Urinary bladder (tissue), 4 donors: ENCODE measurements at places on chromosomes 7 and 10.
A peak's percentile ranks its signal among the peaks of the same experiment; 100 is the strongest.

GRCh38 chr7:78195281-78195680, 396.7 kb downstream of the PHTF2 start:
- DNase-seq = no peak

- no peak for DNase-seq
These were observed 12.2 kb downstream of the LZTS2 start for GRCh38 chr10:101011517-101012423.

DNA sequence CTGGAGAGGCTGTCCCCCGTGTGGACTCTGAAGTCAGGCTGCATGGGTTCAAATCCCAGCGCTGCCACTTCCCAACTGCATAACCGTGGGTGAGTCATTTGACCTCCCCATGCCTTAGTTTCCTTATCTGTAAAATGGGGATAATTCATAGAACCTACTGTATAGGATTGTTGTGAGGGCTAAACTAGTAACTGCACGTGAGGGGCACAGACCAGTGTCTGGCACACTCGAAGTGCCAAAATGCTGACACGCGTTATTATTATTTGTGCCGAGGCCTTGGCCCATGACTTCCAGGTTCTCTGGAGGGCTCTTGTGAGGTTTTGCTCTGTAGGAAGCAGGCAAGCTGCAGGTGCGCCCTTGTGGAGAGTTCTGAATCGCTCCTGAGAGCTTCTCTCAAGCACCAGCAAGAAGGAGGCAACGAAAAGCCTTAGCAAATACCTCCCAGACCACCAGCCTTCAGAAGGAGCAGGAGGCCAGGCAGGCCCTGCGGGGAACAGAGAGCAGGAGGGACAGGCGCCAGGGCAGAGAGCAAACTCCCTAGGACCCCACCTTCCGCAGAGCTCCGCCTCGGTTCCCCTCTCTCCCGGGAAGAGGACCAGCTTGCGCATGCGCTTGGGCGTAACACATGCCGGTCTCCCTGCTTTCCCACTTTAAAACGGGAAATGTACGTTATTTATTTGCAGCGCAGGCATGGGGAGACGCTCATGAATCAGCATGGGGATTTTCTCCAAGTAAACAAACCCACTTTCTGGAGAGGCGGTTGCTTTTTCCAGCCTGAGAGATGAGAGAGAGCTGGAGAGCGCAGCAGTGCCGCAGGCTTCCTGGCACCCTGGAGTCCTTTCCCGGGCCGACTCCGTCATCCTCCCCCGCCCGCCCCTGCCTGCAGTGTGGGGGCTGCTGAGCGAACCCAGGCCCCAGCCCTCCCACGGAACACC, 39.6 kb downstream of the SORCS3 start:
- DNase-seq = peak; percentile 28

GRCh38 chr10:43327171-43327570, 44.3 kb upstream of the FXYD4 start:
- DNase-seq = no peak

DNA sequence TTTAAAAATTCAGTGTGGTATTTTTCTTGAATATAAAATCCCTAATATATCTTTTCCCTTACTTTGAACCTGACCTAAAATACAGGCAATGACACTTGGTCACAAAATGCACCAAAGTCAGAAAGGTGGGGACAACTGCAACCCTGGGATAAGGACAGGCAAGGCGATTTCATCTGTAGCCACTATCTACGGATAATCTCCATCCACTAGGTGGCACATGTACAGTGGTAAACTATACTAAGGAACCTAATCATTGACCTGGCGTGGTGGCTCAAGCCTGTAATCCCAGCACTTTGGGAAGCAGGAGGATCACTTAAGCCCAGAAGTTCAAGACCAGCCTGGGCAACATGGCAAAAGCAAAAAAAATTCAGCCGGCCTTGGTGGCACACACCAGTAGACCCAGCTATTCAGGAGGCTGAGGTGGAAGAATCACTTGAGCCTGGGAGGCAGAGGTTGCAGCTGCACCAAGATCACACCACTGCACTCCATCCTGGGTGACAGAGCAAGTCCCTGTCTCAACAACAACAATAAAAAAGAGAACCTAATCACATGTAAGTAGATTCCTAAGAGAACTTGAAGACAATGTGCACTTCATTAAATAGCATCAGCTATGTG, 98.9 kb downstream of the KMT2C start:
- no peak for DNase-seq

- no peak for DNase-seq
These were observed 112.8 kb downstream of the CDK14 start for GRCh38 chr7:90708841-90709317.

DNA sequence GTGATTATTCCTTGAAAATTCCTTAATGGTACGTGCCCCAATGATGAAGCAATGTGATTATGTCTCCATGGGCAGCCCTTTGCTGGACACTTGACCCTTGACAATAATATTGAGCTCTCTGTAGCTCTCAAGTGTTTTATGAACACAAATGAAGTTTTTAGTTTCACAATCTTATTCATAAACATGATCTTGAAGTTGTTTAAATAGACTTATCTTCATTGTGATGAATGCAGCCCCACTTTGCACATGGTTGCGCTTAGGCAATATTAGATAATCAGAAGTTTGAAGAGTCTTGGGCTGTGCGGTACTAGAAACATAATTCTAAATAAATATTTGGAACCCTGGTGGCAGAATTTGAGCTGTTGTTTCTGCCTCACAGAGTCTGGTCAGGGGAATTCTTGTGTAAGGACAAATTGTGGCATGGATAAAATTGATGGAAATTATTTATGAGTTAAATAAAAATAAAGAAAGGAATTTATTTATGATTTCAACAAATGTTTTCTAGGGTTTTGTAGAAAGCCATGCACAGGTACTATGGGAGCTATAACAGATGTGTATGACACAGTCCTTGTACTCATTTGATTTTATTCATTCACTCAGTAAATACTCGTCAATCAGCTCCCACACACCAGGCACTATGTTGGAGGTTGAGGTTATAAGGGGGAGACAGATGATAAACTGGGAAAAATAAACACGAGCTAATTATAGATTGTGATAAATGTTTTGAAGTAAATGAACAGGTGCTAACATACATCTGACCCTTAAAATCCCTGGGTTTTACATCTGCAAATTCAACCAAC, 217.9 kb downstream of the GALNT17 start:
- no peak for DNase-seq

- DNase-seq = no peak
These were observed 822 bp downstream of the SAMD9L start for GRCh38 chr7:93147363-93147762.

- no peak for DNase-seq
These were observed 20.9 kb downstream of the AKR1D1 start for GRCh38 chr7:138097064-138097741.

GRCh38 chr10:71573562-71574518, 145.7 kb downstream of the C10orf105 start:
- no peak for DNase-seq

- no peak for DNase-seq
These were observed 32.4 kb upstream of the HIBADH start for GRCh38 chr7:27695096-27695495.

GRCh38 chr7:77975672-77976480, 177.3 kb downstream of the PHTF2 start:
- DNase-seq = no peak

DNA sequence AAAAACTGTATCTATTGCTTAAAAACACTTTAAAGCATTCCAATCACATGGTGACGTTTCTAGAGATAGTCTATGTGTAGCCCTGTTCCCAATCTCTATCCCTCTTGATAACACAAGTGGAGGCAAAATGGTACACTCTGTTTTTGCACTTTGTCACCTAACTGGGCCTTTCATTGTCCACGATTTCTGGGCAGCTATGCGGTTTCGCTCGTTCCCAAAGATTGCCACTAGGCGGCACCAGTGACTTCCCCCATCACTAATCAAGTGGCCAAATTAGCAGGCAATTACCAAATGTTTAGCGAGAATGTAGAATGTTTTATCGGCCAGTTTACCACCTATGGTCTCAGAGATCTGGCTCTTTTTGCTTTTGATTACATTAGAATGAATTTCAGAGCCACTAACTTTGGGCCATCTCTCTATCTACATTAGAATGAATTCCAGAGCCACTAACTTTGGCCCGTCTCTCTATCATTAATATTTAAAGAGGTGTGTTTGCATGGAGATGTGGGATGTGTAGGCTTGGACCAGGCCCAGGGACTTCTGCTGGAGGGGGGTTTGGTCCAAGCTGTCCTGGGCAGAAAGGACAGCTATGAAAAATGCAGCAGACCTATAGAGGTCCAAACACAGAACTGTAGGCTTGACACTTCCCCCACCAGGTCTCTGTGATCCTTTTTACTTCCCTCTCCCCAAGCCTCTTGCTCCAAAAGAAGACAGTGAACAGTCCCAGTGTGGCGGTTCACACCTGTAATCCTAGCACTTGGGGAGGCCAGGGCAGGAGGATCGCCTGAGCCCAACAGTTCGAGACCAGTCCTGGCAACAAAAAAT, 90.1 kb downstream of the EPC1 start:
- DNase-seq = no peak

DNA sequence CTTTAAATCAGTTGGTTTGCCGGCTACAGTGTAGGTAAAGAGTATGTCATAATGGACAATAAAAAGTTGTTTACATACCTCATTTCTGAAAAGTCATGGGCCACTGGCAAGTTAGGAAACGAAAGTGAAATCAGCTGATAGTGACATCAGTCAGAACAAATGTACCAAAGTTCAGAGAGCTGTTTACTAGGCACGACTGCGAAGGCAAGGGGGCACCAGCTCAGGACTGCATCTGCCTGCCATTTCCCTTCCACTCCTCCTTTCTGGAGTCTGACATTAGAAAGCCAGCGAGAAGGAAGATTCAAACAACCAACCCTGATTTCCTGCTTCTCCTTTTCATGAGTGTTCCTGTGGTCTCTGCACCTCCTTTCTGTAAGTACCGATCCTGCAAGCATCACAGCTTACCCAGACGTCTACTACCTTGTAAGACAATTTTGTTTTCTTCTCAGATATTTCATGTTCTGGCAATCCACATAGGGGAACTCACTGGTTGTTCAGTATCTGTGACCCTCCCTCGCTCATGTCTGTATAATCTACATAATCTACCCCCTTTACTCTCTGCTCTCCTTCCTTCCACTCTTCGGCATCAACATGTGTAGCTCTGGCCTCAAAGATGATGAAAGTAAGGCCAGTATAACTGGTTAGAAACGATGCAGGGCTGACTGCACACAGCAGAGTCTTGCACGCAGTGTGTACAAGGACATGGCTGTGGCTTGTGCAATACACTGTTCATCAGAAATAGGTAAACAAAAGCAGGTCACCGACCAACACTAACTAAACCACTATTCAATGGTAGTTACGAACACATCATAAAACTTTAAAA, at the start of gene TMEM140:
TMEM140 (plus strand) TSS at position 174 of the 823 bp plus-strand sequence. CDS start 16,370 bp downstream, outside the sequence.
- DNase-seq = no peak

- DNase-seq = no peak
These were observed 16.1 kb downstream of the TAS2R41 start for GRCh38 chr7:143493751-143494150.

- DNase-seq = no peak
These were observed 71.3 kb downstream of the HDAC9 start for GRCh38 chr7:18566829-18567228.

GRCh38 chr10:122590153-122590552, 29.6 kb downstream of the DMBT1 start:
- DNase-seq = no peak

DNA sequence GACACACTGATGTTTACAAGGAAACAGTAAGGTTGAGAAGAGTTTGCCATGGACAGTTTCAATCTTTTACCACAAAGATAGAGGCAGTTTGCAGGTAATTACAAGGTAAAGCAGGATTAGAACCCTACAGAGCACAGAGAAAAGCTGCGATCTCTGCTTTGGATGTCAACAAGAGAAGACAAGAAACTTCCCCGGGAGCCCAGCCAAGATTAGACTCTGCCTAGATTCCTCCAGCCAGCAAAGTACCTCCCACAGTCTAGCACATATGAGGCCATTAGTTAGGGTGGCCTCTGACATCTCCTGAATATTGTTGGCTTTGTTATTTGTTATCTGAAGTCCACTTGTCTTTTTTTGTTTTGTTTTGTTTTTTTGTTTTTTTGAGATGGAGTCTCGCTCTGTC, 178.1 kb downstream of the CALN1 start:
- no peak for DNase-seq

DNA sequence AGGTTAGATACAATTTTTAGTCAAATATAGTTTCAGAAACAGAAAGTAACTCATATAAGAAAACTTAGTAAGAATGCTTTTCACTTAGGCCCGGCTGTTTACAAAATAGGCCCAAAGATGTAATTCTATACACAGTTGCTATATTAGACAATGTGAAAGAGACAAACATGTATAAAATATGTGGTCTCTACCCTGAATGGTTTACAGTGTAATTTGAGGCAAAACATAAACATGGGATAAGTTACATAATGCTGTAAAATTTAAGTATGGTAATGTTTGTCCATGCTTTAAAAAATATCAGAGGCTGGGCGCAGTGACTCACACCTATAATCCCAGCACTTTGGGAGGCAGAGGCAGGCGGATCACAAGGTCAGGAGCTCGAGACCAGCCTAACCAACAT, 18.7 kb downstream of the KRIT1 start:
- DNase-seq = no peak

DNA sequence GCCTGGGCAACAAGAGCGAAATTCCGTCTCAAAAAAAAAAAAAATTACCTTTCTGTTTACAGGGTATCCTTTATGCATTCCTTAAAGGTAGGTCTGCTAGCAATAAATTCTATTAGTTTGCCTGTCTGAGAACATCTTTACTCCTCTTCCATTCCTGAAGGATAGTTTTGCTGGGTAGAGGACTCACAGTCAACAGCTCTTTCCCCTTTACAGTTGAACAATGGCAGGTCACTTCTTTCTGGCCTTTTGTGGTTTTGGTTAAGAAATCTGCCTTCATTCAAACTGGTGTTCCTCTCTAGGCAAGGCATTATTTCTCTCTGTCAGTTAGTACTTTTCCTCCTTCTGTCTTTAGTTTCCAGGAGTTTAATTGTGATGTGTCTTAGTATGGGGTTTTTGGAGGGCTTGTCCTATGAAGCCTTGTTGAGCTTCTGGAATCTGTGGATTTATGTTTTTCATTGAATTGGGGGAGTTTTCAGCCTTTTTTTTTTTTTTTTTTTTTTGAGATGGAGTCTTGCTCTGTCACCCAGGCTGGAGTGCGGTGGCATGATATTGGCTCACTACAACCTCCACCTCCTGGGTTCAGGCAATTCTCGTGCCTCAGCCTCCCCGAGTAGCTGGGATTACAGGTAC, 4.8 kb upstream of the DNAAF5 start:
- no peak for DNase-seq

DNA sequence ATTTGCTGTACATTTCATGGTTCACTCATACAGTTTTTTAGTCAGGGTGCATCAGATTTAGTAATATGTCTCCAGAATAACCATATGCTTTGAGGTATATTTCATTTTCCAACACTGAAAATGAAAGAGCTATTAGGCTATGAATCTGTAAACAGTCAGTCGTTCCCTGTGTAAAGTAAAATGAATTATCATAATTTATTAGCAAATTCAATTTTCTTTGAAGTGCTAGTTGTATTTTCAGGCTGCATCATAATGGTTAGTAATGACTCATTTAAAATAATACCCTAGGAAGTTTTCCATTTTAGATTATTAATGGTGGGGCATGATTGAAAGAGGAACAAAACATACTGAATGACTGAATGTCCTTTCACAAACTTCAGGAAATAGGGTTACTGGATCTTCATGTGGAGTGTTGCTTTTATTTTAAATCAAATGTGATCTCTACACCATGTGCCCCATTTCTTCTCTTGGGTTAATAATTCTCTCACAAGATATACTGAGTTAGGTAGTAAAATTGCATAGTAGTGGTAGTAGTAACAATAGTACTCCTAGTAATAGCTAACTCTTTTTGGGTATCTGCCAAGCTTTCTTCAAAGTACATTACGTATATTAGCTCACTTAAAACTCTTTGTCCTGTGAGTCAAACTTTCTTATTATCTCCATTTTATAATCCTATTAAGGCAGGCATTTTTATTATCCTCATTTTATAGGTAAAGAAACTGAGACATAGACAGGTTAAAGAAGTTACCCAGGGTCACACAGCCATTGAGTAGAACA, 476.5 kb downstream of the SUGCT start:
- no peak for DNase-seq
